ENCODE measurements at places on chromosomes 4 and X.

- DNase-seq = no peak
Measured at GRCh38 chr4:125944966-125945365, 630.2 kb downstream of the FAT4 start.

- no peak for DNase-seq
Measured at GRCh38 chr4:15043226-15043625, 40.9 kb downstream of the CPEB2 start.

DNA sequence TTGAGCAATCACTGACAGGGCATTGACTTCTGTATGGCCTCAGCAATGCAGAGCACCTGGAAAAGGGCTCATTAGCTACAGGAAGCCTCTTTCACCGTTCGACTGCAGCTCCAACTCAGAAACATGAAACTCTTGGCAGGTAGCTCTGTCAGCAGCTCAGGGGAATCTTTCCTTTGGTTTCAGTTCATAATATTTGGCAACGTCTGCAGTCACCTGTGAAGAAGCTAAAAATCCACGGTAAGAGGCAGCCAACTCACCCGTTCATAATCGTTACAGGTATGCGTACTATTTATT, 354.9 kb downstream of the CAMK2D start:
- no peak for DNase-seq

- peak; percentile 4 for DNase-seq
Measured at GRCh38 chrX:15382813-15383212, 1.4 kb downstream of the VEGFD start.

GRCh38 chr4:156764145-156764544, 207.5 kb downstream of the PDGFC start:
- DNase-seq = no peak

DNA sequence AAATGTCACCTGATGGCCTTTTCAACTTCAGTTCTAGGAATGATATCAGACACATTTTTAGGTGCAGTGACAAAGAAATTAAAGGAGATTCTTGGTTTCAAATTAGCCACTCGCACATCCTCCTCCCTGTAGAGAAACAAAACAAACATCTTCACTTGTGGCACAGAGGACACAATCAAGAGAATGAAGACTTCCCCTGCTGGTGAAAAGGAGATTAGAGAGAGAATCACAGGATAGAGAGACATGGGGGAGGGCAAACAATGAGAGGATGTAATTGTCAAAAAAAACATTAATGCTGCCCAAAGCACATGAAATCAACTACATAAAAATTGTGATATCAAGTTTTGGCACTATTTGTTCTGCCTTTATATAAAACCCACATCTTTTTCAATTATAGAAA, 34.5 kb downstream of the ACE2 start:
- no peak for DNase-seq

DNA sequence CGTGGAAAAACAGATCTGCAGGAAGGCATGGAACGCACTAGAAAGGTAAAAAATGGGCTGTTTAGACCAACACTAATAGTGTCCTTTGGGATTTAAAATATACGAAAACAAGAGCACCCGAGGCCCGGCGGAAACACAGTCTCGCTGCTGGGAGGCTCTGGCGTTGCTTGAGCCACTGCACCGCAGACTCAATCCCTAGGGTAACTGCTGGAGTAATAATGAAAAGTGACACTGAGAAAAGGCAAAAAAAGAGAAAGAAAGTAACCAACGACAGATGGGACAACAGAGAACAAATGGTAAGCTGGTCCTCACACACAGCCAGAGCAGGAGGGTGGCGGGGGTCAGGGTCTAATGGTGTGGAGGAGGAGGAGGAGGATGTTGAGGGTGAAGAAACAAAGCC, 15.4 kb downstream of the IRAK1 start:
- DNase-seq = no peak

DNA sequence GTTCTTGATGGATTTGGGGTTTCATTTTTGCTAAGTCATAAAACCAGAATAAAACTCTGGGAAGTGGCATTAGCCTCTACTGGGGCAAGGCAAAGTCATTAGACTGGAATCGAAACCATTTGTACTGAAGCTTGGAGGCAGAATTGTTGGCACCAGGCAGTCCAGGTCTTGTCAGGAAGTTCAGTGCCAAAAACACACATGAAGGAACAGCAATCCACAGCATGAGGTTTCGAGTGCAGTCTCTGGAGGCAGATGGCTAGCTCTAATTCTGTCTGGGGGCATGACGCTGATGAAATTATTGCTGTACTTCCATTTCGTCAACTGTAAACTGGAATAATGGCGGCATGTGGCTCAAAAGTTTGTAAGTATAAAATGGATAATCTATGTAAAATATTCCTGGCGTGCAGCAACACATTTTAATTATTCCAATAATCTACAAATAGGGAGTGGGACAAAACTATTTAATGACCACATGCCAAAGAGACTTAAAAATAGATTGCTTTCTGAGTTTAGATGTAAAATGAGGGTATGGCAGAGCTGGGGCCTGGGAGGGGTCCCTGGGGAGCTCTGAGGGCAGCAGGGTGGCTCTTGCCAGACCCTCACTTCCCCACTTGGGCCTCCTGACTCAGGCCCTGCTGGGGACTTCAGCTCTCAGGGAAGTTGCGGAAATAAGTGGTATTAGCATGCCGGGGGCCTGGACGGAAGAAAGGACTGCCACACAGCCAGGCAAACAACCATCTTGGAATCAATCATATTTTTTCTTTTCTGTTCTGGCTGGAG, 18.8 kb upstream of the CENPU start:
- no peak for DNase-seq

- peak; percentile 56 for DNase-seq
Measured at GRCh38 chr4:86891762-86892635, at the start of gene C4orf36. Gene C4orf36, minus strand, starts transcription at chr4:86892422. Its CDS starts 902 bp downstream, at chr4:86891520.

DNA sequence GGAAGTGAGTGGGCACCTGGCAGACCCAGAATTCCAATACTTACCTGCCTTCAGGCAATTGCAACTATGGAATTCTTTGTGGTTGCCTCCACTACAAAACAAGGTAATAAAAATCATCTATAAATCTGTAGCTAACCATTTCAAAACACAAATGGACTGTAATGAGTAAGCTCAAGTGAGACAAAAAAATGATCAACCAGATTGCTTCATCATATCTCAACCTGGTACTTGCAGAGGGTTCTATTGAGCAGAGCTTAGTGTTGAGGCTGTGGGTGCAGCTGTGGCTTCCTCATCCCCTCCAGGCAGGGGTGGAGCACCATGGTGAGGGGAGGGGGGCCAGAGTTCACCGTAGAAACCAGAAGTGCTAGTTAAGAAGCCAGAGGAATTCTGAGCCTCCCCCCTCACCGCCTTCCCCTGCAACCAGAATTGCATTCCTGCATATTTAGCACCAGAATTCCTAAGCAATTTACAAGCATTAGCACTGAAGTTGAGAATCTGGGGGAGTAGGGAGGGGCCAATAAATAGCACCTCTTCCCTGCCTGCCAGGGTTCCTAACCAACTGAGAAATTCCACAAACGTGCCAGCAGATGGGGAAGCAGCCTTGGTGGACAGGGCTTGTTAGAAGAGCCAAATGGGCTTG, 11.5 kb downstream of the CTAG1A start:
- no peak for DNase-seq

DNA sequence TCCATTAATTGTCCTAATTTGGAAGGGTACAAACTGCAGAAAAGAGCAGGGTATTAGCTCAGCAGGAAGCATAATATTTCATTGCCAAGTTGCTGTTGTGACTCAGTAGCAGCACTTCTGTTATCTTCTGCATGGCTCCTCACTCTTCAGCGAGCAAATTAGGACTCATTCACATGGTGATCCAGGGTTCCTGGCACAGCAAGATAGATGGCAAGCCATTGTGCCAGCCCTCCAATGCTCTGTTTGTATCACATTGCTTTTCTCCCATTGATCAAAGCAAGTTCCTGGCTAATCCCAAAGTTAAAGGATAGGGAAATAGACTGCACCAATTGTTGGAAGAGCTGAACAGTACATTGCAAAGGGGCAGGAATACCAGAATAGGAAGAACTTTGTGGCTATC, 382.5 kb upstream of the ATOH1 start:
- DNase-seq = no peak

DNA sequence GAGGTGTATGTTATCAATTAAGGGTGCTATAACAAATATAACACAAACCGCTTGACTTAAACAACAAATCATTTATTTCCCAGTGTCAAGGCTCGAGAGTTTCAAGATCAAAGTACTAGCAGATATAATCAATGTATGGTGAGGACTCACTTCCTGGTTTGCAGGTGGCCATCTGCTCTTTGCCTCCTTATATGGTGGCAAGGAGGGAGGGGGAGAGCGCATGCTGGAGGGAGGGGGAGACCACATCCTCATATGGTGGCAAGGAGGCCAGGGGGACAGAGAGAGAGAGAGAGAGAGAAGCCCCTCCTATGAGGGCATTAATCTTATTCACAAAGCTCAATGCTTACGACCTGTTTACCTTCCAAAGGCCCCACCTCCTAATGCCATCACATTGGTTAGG, 372.3 kb upstream of the SPOCK3 start:
- DNase-seq = no peak

DNA sequence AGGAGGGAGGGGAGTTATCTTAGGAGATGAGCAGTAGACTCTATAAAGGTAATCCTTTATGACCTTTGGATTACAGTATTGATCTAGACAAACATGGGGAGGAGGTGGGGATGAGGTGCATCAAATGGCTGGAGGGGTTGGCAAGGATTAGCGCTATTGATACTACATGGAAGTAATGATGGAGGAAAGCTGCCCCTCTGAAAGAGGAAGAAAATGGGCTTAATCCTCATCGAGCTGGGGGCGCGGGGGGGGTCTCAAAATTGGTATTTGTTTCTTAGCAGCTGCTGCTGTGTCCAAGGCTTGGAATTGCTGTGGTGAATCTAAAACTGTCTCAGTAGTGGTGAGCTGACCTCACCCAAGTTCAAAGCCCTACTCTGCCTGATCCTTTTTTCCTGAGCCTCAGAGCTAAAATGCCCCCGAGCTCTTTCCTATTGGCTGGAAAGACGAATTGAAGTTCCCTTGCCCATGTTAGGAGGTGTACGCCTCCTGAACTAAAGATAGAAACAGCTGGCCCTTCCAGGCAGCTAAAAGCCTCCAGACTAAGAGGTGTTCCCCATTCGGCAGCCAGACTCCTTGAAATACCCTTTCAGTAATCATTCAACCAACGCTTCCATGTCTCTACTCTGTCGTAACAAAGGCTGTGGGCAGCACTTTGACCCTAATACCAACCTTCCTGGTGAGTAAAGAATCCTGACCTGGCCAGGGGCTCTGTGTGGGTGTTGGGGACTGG, at the start of gene ITGB1BP2:
TSS of gene ITGB1BP2 (plus strand) at position 556 of the 730 bp plus-strand sequence. CDS start at position 613, 57 bp downstream.
- DNase-seq = no peak

DNA sequence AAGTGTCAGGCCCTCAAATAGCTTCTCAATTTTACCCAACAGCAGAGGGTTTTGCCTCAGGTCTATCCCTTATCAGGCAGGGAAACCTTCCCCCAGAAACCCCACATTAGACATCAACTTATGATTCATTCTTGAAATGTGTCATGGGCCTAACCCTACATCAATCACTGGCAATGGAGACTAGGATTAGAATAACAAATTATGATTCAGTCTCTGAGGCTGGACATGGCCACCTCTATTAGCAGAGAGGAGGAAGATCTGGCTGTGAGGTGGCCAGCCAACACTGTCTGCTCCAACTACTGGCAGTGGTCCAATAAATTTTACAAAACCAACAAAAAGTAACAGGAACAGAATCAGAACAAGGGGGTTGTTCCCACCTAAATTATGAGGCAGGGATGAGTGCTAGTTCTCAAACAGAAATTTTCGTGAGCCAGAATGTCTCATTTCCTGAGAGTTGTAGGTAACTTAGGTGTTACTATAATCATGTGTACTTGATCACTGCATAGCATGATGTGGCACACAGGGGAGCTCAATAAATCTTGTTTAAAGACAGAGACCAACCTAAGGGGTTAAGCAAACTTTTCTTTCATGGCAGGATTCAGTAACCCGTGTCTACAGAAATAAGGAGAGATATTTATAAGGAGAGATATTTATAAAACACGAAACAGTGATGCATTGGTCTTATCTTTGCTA, 126.8 kb downstream of the NFKB1 start:
- no peak for DNase-seq

DNA sequence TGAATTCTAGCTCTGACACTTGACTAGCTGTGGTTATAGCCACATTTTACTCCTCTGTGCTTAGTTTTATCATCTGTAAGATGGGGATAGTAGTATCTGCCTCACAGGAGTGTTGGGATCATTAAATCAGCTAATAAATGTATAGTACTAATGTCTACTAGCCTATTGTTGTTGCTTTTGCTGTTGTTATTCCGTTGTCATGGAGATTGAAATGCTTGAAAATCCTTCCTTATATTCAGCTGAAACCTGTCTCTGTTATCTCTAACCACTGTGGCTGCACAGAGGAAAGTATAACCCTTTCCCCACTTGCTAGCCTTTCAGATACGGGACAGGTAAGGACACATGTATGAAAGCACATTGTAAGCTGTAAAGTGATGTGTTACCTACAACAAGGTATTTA, 33.9 kb downstream of the CLCN5 start:
- DNase-seq = no peak

- no peak for DNase-seq
Measured at GRCh38 chrX:131317326-131317725, 28.2 kb upstream of the IGSF1 start.

DNA sequence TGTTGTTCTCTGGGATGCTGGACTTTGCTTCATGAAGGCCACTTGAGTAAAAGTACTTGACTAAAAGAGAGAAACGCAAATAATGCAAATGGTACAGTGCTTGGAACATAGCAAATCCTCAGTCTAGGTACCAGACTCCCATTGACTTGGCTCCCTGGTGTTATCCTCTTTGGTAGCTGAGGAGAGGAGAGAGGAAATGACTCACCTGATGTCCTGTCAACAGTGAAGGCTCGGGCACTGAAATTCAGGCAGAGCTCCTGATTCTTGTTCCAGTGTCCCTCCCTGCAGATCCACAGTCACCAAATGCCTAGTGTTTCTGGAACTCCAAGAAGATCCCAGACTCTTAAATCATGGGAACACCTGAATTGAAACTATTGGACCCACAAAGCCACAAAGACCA, 22.5 kb upstream of the TCEAL4 start:
- DNase-seq = no peak

All from endothelial cell (in vitro differentiated cells).